Fibroblast of skin of scalp (primary cell): ENCODE measurements at places on chromosomes 4 and X.

GRCh38 chr4:184479516-184479950 is 5.2 kb upstream of the IRF2 start:
- no peak for DNase-seq

DNA sequence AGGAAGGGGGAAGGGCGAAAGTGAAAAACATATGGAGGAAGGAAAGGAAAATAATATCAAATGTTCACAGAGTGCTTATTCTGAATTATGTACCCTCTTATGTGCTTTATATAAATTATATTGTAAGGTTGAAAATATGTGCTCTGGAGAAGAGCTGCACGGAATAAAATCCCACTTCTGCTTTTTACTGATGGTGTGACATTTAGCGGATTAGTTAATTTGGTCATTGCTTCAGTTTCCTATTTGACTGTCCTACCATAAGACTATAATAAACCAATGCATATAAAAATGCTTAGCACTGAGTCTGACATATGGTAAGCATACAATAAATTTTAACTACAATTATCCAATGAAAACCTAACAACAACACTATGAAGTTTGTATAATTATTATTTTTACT is 86.2 kb downstream of the NPFFR2 start:
- no peak for DNase-seq

DNA sequence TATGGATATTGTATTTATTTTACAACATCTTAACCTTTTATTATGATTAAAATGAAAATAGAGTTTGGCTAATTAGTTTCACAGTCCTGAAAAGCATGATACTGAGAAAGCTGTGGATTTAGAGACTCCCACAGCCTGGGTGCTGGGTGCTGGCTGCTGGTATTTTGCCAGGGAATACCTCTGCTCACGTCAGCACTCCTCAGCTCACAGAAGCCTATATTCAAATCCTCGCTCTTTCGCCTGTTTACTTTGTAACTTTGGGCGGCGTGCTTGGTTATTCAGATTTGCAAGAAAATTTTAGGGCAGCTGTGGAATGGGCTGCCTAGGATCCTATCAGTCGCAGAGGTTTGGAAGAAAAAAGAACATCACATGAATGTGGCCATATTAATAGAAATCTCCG is 261.8 kb downstream of the DCTD start:
- DNase-seq: no peak

- DNase-seq: peak; percentile 87
Observed at GRCh38 chrX:38805432-38806389, 4.5 kb downstream of the MID1IP1 start.

DNA sequence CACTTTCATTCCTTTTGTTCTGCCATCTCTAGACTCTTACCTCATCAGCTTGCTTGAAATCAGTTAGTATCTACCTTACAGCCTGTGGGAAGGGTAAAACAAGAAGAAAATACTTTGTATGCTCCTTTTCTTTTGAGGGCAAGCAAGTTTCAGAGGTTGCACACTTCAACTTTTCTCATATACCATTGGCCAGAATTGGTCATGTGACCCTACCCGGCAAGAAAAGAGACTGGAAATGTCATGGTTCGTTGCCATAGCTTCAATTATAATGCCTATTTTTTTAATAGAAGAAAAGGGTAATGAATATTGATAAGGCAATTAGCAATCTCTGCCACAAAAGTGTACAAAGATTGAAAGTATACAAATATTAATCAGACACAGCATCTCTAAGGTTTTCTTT is 346.7 kb upstream of the TACR3 start:
- no peak for DNase-seq

GRCh38 chr4:44228326-44228725 is 220.3 kb downstream of the KCTD8 start:
- no peak for DNase-seq

DNA sequence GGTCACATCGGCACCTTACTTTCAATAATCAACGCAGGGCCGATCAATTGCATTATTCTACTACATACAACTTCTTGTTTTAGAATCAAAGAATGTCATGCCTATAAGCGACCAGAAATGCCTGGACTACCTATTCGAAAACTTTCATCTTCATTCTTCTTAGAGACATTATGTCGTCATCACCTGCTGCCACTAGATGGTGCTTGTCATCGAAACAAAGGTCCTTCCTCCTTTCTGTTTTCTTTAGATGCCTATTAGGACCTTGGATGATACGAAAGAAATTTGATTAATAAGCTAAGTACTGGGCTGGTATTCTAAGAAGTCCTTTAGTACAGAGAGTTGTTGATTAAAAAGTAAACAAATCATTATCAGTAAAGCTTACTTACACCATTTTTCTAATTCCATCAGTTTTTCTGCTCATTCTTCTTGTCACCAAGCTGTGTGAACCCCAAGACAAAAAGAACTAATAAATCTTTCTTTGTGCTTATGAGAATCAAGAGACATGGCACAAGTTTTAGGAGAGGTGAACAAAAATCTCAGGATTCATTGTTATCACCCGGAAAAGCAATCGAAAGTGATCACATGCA is 154.5 kb upstream of the SLC4A4 start:
- peak; percentile 64 for DNase-seq

DNA sequence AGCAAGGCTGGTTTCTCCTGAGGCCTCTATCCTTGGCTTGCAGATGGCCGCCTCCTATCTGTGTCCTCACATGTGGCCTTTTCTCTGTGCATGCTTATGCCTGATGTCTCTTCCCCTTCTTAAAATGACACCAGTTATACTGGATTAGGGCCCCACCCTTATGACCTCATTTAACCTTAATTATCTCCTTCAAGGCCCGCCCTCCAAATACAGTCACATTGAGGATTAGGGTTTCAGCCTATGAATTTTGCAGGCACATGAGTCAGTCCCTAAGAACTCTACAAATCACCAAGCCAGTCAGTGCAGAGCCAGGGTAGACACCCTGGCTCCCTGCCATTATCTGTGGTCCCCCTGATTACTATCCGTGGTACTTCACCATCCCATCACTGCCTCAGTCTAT is 51.6 kb downstream of the MAML3 start:
- peak; percentile 55 for DNase-seq

GRCh38 chr4:150694438-150694837 is 112.5 kb downstream of the MAB21L2 start:
- no peak for DNase-seq

DNA sequence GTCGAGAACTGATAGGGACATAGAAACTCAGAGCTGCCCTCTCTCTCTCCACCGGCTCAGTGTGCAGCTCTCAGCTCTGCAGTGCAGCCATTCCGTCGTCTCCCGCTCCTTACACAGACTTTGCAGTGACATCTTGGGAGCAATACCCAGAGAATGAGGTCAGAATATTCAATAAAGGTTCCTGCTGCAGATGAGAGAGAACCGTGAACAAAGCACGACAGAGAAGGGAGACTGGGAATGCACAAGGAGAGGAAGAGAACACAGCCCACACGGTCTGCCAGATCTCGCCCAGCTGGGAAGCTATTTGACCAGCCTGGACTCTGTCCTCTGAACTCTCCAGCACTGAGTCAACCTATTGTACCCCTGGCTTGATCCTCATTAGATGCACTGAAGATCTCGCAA is 118.0 kb upstream of the PPARGC1A start:
- no peak for DNase-seq

GRCh38 chrX:30649859-30650258 is 3.4 kb upstream of the GK start:
- no peak for DNase-seq

- DNase-seq: peak; percentile 56
Observed at GRCh38 chrX:134936542-134936941, 54.2 kb upstream of the SMIM10 start.

- no peak for DNase-seq
Observed at GRCh38 chrX:45935408-45935807, 609.8 kb downstream of the ZNF674 start.

DNA sequence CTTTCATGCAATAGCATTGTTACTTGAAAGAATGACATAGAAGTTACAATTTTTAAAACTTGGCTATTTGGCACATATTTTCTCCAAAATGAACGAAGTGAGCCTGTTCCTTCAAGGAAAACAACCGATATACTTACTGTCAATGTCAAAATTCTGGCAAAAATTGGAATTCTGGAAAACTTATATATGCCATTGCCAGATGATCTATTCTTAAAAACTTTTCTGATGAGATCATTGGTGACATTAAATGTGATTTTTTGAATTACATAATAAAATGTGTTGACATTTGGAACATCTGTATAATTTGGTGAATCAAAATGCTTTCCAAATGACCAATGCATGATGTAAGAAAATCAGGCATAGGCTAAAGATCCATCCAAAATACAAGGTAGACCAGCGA is 209.0 kb downstream of the SCFD2 start:
- DNase-seq: no peak

- no peak for DNase-seq
Observed at GRCh38 chr4:188113156-188113555, 3.8 kb upstream of the TRIML2 start.

GRCh38 chr4:116374815-116375214 is 710.6 kb downstream of the TRAM1L1 start:
- DNase-seq: no peak

DNA sequence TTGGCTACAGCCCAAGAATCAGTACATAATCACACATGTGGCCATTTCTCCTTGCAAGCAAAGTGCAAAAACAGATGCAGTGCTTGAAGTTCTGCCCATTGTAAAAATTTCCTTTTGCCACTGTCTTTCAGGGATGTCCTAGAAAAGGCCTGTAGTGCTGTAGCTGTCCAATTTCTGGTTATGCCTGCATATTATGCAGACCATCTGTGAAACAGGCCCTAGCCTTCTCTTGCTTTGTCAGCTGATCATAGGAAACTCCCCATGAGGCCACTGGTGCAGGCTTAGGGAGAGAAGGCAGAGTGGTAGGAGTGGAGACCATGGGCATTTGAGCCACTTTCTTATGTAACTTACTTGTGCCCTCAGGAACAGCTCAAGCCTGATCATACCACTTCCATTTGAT is 130.4 kb upstream of the GABRA2 start:
- no peak for DNase-seq

- DNase-seq: no peak
Observed at GRCh38 chr4:42401171-42401570, 3.9 kb downstream of the SHISA3 start.

DNA sequence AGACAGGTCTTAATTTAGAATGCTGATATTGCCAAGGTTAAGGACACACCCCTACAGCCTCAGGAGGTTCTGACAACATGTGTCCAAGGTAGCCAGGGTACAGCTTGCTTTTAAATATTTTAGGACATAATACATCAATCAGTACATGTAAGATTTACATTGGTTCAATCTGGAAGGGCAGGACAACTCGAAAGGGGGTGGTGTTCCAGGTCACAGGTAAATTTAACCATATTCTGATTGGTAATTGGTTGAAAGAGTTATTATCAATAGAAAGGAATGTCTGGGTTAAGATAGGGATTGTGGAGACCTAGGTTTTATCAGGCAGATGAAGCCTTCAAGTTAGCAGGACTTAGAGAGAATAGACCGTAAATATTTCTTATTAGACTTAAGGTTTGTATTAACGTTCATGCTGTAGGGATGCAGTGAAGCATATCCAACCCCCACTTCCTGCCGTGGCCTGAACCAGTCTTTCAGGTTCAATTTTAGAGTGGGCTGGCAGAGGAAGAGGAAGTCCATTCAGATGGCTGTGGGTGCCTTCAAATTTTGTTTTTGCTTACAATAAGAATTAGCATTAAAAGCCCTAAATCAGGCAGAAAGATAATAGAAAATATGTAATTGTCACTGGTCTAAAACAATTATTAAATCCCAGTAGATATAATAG is 136.5 kb upstream of the GALNTL6 start:
- DNase-seq: no peak

- no peak for DNase-seq
Observed at GRCh38 chr4:31234901-31235300, 514.7 kb downstream of the PCDH7 start.

- DNase-seq: no peak
Observed at GRCh38 chr4:121277194-121278105, 103.4 kb downstream of the QRFPR start.

- DNase-seq: peak; percentile 69
Observed at GRCh38 chrX:9327747-9328145, 137.1 kb upstream of the TBL1X start.

DNA sequence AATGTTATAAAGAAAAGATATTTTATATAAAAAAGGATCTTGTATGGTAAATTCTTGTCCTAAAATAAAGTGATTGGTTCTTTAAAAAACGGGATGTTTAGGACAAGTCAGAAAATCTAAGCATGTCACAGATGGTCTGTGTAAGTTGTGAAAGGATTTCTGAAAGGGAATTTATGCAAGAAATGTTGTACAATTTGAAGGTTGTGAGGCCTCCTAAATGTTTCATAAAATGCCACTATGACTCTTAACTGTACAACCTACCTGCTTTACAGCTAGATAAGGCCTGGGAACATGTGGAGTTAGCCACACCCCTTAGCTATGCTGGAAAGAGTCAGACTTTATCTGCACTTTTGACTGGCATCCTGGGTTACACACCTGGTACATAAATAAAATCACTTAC is 951.5 kb upstream of the POU3F4 start:
- no peak for DNase-seq

DNA sequence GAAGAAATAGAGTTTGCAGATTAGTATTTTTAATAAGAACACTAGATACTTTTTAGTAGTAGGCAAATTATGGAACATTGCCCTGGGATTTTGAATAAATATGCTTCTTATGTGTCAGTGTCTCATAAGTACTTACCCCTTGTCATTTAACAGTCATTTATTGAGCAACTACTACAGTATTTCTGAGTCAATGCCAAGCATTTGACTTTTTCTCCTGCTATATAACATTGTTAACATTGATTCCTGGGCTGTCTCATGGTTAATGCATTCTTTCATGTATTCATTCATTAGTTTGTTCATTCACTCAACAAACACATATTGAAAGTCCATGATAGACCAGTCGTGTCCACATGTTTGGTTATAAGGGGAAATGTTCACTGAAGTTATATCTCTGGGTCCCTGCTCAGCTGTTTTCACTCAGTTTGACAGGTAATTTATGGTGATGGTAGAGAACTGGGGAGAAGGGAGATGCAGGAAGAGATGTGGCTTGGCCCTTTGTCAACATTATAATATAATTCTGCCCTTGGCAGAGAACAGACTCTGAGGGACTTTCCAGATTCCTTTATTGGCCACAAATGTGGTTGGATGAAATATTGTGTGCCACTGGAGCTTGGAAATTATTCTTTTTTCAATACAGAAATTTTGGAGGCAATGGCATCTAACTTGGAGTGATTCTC is 49.8 kb downstream of the OSTC start:
- peak; percentile 60 for DNase-seq

- no peak for DNase-seq
Observed at GRCh38 chrX:123847056-123847455, 12.8 kb upstream of the XIAP start.

DNA sequence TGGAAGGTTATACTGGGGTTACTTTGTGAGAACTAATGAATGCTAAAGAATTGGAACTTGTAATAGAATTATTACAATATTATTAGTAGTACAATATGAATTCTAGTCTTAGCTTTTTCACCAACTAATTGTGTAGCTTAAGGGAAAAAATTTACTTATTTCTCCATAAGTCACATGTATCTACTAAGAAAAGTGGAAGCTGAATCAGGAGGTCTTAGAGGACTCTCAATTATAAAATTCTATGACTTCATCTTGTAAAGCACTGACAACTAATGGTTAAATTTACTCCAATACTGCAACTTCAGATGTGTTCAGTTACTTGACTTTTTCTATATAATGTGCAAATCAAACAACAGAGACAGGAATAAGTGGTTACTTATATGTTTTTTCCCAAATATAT is 899 bp upstream of the TMPRSS11D start:
- DNase-seq: no peak

- peak; percentile 17 for DNase-seq
Observed at GRCh38 chr4:113977526-113977855, 2.0 kb downstream of the ARSJ start.
